AG08396 (cell line): ENCODE measurements at places on chromosomes 1 and 21.
A peak's percentile ranks its signal among the peaks of the same experiment; 100 is the strongest.

GRCh38 chr1:33866281-33866680 lies 2.4 kb downstream of the HMGB4 start:
- DNase-seq, result no peak

DNA sequence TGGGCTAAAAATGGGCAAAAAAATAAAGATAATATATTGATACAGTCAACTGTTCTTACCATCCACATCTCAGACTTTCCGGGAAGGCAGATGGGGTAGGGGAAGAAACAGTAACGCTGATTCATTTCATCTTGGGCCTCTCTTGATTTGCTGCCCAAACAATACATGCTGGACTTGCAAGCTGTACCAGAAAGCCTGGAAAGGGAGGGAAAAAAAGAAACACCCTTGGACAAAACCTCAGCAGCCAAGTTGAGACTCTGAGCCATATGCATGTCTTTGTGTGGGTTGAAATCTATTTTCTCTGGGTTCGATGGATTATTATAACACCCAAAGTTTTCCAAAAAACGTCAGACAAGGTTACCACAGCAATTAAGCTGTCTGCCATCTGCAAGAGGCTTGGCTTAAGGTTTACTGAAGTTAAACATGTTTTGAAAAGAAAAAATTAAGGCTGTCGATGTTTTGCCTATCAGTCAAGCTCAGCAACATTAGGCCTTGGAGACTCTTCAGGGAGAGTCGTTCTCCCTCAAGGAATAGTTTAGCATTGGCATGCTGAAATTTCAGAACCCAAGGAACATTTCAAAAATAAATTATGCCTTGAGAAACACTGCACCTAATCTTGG lies 71.2 kb downstream of the PSMG1 start:
- no peak for DNase-seq

GRCh38 chr1:237740846-237741245 lies 149.9 kb downstream of the ZP4 start:
- DNase-seq, result no peak

DNA sequence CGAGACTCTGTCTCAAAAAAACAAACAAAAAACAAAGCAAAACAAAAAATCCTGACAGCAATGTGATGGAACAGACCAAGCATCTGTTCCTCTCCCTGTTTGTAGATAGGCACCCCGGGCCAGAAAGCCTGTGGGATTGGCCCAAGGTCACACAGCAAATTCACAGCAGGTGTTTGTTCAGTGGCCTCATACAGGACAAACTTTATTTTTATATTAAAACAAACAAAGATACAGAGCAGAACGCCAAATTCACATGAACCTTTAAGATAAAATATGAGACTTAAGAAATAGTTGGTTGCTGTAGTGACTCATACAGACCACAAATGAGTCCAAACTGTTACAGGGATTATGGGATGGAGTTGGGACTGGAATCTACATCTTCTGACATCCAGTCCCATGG lies 2.3 kb upstream of the CELA2A start:
- DNase-seq, result no peak

DNA sequence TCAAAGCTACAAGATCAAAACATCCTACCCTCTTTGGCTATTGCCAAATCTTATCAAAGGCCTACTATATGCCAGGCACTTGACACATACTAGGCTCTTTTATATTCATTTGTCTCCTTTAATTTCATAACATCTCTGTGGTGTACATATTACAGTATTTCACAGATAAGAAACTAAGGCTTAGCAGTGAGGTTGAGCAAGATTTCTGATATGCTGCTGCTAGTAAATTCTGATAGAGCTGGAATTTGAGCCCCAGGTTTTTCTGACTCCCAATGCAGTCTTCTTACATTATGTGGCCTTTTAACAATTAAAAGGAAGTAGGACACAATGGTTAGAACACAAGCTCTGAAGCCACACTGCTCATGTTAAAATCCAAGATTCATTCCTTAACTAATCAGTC lies 16.8 kb downstream of the CCDC185 start:
- no peak for DNase-seq

DNA sequence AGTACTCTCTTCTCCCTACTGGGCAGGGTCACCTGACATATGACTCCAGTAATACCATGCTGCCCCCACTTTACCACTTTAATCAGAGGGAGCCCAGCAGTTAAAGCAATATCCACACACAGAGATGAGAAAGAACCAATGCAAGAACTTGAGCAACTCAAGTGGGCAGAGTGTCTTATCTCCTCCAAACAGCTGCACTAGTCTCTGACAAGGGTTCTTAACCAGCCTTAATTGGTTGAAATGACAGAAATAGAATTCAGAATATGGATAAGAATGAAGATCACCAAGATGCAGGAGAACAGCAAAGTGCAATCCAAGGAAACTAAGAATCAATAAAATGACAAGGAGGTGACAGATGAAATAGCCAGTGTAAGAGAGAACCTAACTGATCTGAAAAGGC lies 91.0 kb downstream of the KCNT2 start:
- no peak for DNase-seq

DNA sequence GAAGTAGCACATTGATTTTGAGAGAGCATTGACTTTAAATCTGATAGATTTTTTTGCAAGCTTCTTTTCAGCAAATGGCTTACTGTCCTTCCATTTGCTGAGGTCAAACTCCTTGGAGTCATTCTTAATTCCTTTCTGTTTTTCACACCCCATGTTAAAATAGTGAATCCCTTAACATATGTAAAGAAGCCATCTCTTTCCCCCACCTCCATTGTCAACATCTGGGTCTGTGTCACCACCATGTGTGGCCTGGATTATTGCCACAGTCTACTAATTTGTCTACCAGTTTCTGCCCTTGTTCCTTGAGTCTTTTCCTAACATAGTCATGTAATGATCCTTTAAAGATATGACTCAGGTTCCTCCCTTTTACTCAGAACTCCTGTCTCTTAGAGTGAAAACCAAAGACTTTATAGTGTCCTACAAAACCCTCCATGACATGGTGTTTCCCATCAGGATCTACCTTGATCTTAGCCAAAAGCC lies 104.7 kb downstream of the ST6GALNAC3 start:
- DNase-seq, result no peak

- no peak for DNase-seq
Observed at GRCh38 chr1:203295796-203296195, 9.5 kb upstream of the BTG2 start.

DNA sequence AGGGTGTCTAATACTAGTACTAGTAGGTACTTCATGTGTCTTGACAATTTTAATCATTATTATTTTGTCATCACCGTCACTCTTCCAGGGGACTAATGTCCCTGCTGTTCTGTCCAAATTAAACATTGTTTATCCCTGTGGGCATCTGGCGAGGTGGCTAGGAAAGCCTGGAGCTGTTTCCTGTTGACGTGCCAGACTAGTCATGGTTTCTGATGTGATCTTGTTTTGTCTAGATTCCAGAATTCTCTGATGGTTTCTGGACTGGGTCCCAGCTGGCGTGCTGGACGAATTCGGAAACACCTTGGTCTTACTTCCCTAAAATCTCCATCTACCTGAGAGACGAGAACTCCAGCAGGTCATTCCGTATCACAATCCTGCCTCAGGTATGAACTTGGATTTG lies 66.1 kb upstream of the FAM3B start:
- DNase-seq, result peak; percentile 38

DNA sequence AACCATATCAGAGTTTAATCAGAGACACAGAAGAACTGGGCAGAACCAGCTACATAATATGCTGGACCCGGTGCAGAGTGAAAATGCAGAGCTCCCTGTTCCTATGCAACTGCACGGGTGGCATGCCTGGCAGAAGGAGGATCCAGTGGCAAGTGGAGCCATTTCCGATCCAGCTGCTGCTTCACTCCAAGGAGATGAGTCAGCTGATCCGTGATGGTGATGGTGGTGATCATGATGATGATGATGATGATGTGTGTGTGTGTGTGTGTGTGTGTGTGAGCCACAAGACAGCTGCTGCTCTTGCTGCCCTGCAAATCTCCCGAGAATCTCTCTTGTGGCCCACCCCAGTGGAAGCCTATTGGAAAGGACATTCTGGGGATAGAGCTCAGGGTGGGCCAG lies 133.0 kb downstream of the URB2 start:
- no peak for DNase-seq

DNA sequence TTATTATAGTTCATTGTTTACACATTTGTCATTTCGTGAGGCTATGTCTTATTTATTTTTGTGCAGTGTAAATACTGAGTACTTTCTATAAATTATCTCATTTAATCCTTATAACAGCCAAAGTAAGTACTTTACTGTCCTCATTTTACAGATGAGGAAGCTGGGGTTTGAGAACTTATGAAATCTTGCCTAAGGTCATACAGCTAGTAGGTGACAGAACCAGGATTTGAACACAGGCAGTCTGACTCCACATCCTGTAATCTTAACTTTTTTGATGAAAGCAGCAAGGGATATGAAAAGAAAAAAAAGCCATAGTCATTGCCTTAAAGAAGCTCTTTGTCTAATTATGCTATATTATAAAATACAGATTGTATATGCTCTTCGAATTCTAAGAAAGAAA lies 107.1 kb upstream of the BMP8A start:
- no peak for DNase-seq

DNA sequence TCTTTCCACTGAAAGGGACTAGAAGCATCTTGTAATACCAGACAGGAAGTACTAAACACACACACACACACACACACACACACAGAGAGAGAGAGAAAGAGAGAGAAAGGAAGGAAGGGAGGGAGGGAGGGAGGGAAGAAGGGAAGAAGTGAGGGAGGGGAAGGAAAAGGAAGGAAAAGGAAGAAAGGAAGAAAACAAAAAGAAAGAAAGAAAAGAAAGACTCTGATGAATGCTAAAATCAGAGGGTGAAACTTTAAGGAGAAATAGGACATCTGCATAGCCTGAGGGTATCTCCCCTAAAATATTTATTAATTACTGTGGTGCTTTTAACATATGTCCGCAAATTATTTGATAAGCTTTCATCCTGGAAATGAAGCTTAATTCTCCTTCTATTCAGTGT lies 10.6 kb downstream of the TRIT1 start:
- no peak for DNase-seq

DNA sequence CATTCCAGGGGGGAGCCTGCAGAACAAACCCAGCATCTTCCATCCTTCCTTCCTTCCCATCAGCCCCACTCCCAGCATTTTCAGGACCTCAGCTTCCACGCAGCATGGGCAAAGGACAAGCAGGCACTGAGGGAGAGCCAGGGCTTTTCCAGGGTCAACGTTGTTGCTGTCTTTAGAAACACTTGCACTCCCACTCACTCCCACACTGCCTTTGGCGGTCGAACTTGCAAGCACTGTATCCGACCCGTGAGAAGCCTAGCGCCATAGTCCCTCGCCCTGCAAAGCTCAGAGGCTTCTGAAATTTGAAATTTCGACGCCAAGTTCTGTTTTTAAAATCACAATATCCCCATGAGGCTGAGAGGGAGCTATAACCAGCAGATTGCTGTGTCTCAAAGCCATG lies 47.4 kb downstream of the KCNAB2 start:
- no peak for DNase-seq

GRCh38 chr1:99621340-99621901 lies 24.5 kb upstream of the PALMD start:
- no peak for DNase-seq

DNA sequence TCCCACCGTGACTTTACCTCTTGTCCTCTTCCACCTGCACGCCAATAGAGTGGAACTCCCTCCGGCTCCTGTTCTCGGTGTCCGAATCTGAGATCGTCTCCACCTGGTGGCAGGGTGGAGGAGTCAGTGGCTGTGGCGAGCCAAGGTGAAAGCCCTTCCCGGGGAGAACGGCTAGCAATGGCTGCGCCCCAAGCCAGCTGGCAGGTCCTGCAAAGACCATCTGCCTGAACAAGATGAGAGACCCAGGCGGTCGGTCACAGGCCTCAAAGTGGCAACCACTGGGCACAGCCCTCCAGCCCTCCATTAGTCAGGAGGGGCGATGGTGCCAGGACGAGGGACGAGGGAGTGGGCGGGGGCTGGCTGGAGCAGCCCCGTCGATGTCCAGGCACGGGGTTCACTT lies 25.4 kb upstream of the SMIM12 start:
- DNase-seq, result no peak

DNA sequence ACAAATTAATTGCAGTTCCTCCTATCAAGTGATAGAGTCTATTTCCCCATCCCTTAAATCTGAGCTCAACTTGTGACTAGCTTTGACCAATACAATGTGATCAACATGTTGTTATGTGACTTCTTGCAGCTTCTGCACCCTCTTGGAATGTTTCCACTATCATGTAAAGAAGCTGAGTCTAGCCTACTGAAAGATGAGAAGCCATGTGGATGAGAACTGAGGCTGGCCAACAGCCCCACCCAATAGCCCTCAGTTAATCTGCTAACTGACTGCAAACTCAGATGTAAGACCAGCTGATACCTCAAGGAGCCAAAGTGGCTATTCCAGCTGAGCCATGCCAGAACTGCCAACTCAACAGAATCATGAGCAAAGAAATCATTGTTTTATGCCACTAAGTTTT lies 44.0 kb downstream of the LYST start:
- no peak for DNase-seq

DNA sequence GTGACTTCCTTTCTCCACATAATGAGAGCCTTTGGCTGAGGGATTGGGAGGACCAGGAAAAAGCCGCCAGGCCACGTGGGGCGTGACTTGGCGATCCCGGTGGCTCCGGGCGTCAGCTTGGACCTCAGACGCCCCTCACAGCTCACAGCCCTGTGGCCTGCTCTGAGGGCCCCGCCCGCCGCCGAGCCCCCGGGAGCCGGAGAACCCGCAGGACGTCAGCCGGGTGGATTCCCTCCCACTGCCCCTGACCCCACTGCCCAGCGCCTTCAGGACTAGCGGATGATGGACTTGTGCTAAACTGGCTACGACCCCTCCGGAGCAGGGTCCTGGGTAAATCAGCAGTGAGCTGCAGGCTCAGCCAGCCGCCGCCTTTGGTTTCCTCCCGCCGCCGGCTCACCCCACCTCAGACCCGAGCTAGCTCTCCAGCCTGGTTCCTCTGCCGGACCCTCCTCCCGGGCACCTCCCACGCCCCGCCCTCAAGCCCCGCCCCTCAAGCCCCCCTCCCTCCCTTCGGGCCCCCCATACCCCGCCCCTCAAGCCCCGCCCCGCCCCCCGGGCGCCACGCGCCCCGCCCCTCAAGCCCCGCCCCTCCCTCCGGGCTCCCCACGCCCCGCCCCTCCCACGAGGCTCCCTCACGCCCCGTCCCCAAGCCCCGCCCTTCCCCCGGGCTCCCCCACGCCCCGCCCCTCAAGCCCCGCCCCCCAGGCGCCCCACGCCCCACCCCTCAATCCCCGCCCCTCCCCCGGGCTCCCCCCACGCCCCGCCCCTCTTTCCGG lies 10.0 kb upstream of the FAAP20 start:
- DNase-seq, result peak; percentile 44

DNA sequence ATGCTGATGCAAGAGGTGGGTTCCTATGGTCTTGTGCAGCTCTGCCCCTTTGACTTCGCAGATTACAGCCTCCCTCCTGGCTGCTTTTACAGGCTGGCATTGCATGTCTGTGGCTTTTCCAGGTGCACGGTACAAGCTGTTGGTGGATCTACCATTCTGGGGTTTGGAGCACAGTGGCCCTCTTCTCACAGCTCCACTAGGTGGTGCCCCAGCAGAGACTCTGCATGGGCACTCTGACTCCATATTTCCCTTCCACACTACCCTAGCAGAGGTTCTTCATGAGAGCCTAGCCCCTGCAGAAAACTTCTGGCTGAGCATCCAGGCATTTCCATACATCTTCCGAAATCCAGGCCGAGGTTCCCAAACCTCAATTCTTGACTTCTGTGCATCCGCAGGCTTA lies 989.0 kb downstream of the PLA2G4A start:
- no peak for DNase-seq

- no peak for DNase-seq
Observed at GRCh38 chr21:34094949-34095348, 21.6 kb downstream of the MRPS6 start.

GRCh38 chr1:90957497-90957896 lies 64.3 kb downstream of the ZNF644 start:
- no peak for DNase-seq

- DNase-seq, result no peak
Observed at GRCh38 chr1:19616489-19616888, 27.6 kb upstream of the NBL1 start.
